ENCODE measurements at places on chromosomes 12 and 14.

GRCh38 chr12:52086366-52086765 is 6.9 kb downstream of the SMIM41 start:
- no peak for DNase-seq

DNA sequence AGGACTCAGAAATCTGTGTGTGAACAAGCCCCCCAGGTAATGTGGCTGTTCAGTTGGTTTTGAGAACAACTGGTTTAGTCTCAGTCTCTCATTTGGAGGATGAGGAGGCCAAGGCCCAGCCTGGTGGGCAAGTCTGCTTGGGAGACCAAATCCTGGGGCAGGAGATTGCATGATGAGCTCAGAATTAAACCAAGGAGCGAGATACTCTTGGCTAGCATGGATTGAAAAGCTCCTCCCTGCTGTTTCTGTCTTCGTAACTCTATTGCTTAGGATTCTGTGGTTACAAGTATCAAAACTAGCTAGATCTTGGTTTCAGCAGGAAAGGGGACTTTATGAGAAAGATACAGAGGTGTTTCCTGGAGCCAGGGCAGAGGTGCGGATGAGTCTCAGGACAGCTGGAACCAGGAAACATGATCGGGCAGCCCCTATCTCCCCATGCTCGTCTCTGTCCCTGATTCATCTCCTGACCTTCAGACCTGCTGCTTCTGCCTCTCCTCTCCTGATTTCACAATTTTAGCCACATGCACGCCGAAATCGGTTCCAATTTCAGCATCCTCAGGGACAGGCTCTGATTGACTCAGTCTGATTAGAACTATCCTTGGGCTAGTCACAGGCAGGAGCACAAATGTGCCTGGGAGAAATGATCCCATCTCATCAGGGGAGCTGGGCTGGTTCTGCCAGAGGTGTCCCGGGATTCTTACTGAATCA is 40.2 kb upstream of the RIN3 start:
- DNase-seq: peak; percentile 64

DNA sequence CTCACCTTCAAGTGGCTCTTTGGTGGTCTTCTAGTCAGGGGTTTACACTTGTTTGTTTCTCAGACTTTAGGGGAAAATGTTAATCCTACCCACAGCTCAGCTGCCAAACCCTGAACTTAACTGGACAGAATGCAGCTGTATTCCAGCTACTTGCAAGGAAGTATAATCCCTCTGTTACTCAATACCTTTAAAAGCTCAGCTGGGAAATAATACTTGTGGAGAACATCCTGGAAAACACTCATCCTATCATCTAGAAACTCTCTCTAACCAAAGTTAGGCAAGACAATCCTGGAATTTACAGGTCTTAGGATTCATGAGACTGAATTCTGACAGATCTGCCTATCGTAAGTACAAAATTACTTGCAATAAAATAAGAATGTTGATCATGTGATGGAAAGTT is 404.1 kb downstream of the ADAMTS20 start:
- no peak for DNase-seq

GRCh38 chr14:92586963-92587699 is 73.5 kb downstream of the RIN3 start:
- no peak for DNase-seq

GRCh38 chr12:76643438-76643837 is 83.9 kb upstream of the OSBPL8 start:
- no peak for DNase-seq

DNA sequence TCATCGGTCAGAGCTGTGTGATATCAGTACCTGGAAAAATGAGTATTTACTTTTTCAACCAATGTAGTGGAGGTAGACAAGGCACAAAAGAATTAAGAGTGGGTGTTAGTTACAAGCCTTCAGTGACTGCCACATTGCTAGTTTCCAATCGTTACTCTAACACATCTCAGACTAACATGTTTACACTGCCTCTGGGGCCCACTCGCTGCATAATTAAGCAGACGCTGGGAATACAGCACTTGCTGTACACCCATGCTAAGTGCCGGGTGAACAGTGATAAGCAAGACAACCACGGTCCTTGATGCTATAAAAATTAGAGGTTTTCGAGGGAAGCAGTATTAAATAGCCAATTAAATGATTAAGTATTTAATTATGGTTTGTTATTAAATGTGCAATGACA is 1147.6 kb downstream of the AACS start:
- no peak for DNase-seq

- no peak for DNase-seq
These were observed 1094.0 kb downstream of the TMEM121 start for GRCh38 chr14:106620368-106620767.

- no peak for DNase-seq
These were observed 83.6 kb downstream of the BBS10 start for GRCh38 chr12:76264611-76265012.

- no peak for DNase-seq
These were observed 43.6 kb downstream of the LIN7A start for GRCh38 chr12:80894179-80894578.

DNA sequence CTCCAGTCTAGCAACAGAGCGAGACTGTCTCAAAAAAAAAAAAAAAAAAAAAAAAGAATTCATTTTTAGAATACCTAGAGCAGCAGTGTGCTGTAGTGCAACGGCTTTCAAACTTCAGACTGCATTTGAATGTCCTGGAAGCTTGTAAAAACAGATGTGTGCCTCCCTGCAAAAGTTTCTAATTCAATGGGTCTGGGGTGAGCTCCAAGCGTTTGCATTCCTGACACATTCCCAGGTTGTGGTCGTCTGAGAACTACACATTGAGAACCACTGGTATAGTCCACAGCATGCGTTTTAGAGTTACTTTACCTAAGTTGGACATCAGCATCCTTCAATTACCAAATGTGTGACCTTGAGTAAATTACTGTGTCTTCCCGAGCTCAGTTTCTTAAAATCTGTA is 816.8 kb downstream of the NRXN3 start:
- DNase-seq: no peak

DNA sequence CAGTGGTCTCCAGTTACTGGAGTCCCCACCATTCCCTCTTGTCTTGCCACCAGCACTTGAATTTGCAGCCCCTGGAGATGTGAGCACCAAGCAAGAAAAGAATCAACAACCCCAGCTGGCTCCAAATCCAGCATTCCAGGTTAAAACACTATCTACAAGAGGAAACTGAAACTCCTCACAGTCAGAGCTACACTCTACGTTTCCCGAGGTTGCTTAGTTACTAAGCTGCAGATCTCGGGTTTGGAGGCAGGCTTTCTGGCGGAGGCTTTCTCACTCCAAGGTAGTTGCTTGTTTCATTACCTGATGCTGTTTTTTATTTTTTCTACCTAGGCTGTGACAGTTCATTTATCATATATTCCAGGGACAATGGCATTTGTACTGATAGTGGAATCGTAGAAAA is 248.1 kb downstream of the GLT1D1 start:
- DNase-seq: no peak

- DNase-seq: peak; percentile 21
These were observed 12.0 kb downstream of the MGP start for GRCh38 chr12:14873440-14874185.

DNA sequence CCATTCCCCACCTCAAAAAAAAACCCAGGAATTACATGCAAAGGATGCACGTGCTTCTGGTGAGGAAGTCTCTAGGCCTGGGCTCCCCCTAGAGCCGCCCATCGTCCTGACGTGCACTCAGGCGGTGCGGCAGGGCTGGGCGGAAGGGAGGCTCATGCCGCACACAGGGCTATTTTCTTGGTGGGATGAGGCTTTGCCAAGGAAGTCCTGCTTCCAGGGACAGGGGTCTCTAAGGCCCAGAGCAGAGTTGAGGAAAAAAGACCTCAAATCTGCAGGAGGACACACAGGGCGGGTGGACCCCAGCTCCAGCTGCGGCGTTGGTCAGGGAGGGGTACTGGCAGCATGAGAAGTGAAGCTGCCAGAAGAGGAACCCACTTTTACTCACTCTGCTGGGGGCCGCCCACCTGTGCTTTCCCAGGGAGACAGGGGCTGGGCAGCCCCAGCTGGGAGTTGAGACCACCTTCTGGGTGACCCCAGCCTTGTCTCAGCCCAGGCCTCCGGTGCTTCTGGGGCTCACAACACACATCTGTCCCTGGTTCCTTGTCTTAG is 4.2 kb downstream of the RHOF start:
- DNase-seq: peak; percentile 93

DNA sequence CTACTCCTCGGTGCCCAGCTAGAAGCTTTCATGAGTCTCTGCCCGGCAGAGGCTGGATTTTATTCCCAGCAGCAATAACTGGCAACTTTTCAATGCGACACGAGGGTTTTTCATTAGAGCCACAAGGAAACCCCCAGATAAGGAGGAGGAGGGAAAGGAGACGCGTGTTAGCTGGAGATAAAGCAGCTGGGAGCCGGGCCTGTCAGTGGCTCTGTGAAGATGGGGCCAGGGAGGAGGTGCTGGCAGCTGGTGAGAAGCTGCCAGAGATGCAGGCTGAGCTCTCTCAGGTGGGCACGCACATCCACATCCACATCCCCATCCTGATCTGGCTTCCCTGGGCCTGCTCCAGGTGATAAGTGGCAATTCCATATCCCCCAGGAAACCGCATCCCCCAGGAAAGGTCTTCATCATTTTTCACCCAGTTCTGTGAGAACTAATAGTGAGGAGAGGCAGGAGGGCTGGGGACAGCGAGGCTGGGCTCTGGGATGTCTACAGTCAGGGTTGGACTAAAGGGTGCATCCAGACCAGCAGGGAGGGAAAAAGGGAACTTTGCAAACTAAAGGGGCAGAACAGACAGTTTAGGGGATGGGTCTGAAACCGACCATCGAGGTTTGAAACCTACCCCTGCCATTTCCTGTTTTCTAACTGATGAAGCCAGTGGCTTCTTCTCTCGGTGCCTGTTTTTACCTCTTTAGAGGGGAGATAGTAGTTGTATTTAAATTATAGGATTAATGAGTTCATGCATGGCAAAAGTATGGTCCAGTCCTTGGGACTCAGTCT is 413.2 kb downstream of the DPF3 start:
- DNase-seq: no peak

DNA sequence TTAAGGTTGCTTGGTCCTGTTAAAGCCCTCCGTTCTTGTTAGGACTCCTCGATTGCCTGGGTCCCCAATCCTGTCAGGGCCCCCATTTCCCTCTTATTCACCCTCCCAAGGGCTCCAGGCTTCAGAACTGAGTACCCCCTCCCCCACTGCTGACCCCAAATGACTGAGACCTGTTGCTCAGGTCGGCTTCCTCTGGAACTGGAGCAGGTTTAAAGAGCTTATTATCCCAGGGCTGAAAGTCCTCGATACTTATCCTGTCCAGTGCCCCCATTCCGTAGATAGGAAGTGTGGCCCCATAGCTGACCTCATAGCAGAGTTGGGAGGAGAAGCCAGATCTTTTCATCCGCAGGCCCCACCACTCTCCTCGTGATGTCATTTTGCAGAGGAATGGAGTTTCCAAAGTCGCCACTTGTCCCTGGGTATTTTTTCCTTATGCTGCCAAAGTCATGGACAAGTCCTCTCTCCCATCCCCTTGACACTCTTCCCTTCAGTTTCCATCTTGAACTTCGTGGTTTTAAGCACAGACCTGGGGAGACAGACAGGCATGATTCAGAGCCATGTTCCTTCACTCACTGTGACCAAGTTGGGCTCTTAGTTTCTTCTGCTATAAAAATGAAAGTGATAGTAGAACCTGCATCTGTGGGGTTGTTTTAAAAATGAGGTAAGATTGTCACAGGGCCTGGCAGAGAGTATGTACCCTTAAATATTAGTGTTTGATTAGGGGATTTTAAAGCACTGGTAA is 1.2 kb downstream of the USP30 start:
- DNase-seq: peak; percentile 87

DNA sequence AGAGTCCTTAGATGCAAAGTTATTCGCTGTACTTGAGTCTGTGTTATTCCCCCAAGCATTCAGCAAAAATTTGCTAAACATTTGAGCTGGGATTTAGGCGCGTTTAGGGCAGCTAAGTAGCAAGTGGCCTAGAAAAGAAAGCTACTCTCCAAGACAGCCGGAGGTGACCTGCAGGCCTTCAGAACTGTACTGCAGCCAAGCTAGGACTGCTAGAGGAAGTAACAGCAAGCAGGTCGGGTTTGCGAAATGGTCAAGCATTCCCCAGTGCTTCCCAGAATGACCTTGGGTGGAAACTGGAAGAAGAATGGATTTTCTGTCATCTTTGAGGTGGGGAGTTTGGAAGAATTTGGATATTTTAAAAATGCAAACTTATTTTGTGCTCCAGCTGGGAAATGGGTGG is 287.5 kb downstream of the FOXN3 start:
- DNase-seq: no peak

- no peak for DNase-seq
These were observed 12.9 kb upstream of the ASPG start for GRCh38 chr14:104072586-104072985.

DNA sequence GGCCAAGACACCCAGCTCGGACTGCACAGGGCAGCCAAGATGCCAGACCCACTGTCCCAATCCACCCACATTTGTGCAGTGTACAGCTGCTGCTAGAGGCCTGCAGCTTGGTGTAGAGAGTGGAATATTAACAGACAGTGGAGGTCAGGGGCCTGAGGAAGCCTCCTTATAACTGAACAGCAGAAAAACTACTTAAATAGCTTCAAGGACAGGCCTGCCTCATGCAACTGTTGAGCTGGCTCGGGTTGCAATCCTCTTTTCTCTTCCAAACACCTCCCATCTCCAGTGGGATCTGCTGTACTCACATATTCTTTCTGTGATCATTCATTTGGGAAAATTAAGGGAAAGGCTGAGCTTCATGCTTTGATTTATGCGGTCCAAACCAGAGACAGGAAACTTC is 1043.2 kb upstream of the TMEM132C start:
- DNase-seq: no peak

- no peak for DNase-seq
These were observed 47.1 kb downstream of the A2M start for GRCh38 chr12:9068600-9068999.

GRCh38 chr14:55418411-55418810 is 6.8 kb upstream of the ATG14 start:
- DNase-seq: no peak

GRCh38 chr14:33534632-33535031 is 416.2 kb downstream of the EGLN3 start:
- DNase-seq: no peak

GRCh38 chr12:26465419-26466097 is 270.2 kb downstream of the SSPN start:
- no peak for DNase-seq

DNA sequence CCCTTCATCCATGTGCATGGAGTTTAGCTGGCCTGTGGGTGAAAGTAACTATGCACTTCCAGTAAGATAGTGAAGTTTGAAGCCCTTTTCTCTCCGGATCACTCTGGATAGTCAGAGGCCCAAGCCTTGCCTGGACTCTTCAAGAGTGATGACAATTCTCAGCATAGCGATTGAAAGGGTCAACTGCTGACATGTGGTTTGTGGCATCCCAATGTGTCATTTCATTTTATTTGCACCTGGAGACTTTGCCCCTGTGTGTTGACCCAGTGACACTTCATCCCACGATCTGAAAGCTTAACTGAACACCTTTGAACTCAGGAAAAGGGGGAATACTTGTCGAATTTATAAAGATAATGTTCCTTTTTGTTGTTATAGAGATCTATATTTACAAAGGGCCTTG is 711.9 kb upstream of the TMEM132C start:
- DNase-seq: no peak

GRCh38 chr14:54893151-54893760 is 9.4 kb downstream of the GCH1 start:
- DNase-seq: peak; percentile 82

Data from suppressor macrophage treated with lipopolysaccharide for 1 hour (primary cell).